ENCODE measurements at places on chromosomes 12 and 14.

DNA sequence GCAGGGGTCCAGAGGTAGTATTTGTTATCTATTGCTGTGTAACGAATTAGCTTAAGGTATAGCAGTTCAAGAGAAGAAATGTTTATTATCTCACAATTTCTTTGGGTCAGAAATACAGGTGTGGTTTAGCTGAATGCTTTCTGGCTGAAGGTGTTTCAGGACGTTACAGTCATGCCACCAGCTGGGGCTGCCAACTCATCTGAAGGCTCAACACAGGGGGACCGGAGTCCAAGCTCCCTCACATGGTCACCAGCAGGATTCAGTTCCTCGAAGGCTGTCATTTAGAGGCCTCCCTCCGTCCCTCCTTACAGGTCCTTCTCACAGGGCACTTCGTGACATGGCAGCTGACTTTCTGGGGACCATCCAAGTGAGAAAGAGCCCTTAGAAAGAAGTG, 37.5 kb upstream of the SINHCAF start:
- DNase-seq = no peak

- DNase-seq = no peak
These were observed 56.7 kb downstream of the PLEKHG3 start for GRCh38 chr14:64760916-64761315.

DNA sequence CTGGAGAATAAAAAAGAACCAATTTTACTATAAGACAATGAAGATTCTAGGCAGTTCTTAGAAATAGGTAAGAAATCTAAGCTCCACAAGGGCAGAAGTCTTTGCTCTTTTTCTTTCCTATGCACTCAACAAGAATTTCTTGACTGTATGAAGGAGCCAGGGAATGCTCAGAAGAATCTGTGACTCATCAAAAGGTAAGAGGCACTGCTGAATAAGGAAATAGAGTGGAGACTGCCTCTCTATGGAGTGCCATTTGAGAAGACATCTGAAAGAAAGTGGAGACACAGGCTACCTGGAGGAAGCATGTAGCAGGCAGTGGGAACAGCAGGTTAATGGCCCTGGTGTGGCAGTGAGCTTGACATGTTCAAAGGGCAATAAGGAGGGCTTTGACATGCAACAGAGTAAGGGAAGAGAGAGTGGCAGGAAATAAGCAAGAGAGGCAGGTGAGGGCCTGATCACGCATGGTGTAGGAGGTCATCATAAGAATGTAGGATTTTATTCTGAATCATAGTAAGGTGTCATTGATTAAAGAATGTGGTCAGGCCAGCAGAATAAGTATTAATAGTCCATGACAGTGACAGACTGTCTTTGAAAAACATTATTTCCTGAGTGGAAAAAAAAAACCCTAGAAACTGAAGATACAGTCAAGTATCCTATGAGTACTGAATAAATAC, 446.7 kb upstream of the GARIN6 start:
- no peak for DNase-seq

DNA sequence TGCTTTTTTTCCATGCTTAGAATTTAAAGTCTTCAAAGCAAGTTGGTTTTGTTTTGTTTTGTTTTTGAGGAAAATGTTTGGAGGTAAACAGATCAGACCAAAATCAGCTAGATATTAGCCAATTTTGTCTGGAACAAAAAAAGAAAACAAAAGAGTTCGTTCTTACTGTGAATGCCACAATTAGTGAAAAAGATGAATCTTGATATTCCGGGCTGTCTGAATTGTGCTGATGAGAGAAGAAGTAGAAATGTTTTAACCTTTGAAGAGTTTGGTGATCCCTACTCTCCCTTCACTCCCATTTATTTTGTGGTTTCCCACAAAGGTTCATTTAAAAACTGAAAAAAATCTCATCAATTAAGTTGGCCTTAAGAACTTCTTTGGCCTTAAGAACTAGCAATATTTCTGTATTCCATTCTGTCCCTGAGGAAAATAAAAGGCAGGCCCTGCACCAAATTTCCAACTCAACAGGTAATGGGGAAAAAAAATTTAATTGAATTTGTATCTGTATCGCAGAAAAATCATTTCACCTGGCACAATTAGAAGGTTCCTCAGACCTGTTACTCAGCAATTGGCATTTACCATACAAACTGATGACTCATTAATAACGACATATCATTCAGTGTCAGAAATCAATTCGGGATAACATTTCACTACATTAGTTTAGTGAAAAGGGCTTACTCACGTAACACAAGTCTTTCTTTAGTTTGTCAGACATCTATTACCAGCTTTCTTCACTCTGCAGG, 562 bp upstream of the GLIPR1L2 start:
- no peak for DNase-seq

- DNase-seq = no peak
These were observed 134.2 kb downstream of the DICER1 start for GRCh38 chr14:95023115-95023514.

DNA sequence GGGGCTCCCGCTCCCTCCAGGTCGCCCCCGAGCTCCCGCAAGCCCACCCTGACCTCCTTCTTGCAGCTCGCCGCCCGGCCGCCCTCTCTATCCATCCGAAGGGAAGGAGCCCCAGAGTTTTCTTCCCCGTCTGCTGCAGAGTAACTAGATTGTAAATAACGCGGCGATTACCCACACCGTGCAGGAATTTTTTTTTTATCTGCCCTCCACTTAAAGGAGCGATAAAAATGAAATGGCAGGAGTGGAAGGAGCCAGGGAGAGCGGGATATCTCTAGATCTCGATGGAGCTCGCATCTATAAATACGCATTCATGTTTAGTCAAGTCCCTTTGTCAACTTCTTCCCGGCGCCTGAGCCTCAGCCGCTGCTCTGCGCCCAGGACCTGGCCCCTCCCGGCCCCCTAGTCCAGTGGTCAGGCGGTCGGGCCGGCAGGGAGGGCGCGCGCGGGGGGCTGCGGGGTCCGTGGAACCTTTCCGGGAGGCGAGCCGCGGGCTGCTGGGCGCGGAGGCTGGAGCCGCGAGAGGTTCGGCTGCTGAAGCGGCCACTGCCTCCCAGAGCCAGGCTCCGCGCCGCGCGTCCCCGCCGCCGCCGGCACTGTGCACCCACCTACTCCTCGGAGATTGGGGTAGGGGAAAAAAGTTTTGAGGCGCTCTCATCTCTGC, 386.0 kb downstream of the BCAT1 start:
- no peak for DNase-seq

GRCh38 chr12:95802482-95803270, 12.1 kb upstream of the NTN4 start:
- DNase-seq = no peak

DNA sequence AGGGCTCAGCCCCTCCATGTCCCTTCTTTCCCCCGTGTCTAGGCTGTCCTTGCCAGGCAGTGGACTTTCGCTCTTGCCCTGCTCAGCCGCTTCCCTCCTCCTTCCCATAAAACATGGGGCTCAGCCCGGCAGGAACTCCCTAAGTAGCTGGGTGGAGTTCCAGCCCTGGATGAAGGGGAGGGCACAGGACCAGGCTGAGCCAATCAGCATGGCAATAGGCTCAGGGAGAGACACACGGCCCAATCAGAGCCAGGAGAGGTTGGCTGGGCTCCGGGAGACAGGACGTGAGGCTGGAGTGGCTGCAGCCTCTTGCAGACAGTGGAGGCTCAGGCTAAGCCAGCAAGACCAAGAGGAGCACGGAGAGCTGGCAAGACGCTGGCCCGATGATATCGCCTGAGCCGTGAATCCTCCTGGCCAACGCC, 54.3 kb downstream of the GALNT9 start:
- no peak for DNase-seq

DNA sequence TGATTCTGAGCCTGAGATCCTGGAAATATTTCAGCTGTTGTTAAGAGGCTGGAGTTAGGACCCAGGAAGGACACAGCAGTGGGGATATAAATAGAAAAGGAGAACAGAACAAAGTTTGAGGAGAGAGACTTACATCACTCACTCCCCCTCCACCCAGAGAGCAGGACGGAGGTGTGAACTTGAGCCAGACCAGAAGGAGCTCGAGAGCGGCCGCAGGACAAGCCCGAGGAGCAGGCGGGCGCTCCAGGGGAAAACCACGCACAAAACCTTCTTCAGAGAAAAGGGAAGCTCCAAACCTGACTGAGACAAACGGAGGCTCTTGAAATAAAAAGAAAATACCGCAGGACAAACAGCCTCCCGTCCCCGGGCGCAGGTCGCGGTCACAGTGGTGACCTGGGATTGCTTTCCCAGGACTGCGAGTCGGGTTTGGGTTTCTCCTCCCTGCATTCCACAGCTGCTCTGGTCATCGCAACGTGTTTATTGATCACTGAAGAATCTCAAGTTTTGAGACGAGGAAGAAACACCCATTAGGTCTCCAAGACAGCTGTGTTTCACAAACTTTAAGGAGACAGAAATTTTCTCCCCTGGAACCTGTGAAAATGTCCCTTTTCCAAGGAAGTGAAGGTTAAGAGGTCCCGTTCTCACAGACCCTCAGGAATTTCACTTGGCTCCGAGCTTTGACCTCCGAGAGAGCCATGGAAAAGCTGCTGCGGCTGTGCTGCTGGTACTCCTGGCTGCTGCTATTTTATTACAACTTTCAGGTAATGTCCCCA, at the start of gene ADGRD1:
Gene ADGRD1, plus strand, starts transcription at position 137 of the 773 bp plus-strand sequence. Its CDS starts 559 bp downstream, at position 696.
- DNase-seq = no peak

DNA sequence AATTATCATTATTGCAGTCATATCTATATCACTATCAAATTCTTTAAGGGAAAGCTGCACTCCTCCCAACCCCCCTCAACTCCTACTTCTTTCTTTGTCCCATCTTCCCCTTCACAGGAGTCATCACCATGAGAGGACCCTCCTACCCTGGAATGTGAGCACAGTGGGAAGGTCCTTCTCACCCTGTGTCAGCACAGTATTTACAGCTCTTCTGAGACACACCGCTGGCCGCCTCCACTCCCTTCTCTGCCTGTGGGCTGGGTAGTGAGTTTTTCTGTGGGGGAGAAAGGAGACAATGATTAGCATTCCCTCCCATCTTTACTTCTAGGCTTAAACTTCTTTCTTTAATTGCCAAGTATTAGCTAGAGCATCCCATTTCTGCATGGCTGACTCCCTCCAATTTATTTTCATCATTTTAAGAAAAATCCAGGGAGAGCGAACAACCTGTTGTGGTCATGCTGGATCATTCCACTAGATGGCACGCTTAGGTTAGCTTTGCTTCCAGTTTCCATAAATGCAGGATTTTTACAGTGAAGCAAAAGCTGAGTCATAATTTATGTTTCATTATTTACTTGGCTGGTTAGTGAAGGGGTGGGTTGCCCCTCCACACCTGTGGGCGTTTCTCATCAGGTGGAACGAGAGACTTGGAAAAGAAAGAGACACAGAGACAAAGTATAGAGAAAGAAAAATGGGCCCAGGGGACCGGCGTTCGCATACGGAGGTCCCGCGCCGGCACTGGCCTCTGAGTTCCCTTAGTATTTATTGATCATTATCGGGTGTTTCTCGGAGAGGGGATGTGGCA, 188.5 kb downstream of the ALX1 start:
- DNase-seq = no peak

DNA sequence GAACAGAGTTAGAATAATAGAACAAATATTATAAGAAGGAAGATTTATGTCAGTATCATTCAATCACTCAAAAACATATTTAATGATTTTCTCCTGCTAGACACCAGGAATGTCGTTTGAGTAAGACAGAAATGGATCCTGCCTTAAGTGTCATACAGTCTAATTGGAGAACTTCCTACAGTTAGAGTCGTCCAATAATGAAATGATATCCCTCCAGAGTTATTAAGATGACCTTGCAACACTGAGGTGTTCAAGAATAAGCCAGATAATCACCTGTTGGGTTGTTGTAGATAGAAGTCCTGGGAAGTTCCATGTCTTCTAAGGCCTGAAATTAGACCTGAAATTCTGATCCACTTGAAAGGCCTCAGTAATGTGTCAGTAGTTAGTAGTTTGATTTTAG, 132.3 kb downstream of the SLC38A4 start:
- no peak for DNase-seq

DNA sequence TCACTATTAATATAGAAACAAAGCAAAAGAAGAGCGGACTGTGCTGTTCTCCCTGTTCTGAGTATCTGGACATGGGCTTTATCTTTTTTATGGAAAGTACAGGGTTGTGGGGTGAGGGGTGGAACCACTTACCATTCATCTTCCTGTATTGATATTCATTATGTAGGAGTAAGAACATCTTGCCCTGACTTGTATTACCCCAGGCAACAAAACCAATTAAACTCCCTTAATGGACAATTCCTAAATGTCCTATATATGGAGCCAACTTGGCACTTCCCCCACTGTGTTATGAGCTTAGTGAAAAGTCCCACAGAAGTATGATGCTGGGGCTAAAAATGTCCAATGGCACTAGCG, 139.9 kb upstream of the KRR1 start:
- no peak for DNase-seq

DNA sequence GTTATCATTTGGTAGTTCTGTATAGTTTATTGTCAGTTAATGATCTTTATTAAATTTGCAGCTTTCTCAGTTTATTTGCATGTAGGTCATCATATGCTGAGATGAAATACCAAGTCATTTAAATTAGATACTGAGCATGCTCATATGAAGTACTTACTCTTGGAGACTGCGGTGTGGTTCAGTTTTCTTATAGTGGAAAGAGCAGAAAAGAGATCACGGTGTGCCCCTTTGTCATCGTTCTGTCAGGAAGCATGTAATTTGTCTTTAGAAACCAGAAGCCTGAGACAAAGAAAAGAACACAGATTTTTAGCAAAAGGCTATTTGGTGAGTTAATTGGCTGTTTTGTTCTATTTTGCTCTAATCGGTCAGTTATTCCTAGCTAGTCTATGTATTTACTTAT, 75.6 kb downstream of the PLEKHA5 start:
- no peak for DNase-seq

DNA sequence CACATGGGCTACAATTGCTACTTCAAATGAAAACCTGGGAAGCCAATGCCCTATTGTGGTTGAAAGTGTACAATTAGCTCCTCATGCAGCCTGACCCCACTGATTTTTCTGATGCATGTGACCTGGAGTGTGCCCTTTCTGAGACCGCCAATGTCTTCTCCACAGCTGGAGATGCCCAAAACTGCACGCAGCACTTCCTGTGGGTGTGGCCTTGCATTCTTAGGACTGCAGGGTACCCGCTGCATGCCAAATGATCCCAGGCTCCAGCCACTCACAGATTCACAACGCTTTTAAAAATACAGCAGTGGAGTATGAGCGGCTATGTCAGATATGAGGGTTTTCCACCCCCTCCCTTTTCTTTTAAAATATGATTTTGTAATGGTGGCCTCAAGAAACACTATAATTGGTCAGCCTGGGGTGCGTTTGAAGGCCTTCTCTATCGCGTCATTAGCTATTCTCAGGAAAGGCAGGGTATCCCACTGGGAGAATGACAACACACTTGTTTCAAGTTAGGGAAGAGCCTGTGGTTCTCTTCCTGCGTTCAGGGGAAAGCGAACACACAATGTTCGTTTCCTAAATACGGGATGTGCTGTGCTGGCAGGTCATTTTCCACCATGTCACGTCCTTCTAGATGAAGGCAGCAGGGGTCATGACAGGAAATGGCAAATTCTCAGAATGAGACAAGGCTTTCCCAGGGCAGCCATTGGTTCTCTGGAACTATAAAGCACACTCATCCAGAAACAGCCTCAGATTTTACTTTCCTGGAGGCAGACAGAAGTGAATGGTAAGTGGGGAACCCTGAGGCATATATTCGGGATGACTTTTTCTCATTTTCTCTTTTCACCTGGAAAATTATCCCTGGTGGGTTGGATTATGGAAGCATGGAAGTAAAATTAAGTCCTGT, at the start of gene APOLD1:
Gene APOLD1, plus strand, starts transcription at position 749 of the 904 bp plus-strand sequence. Its CDS starts 33 bp downstream, at position 782.
- DNase-seq = no peak

GRCh38 chr12:115451780-115452736, 768.1 kb upstream of the TBX3 start:
- DNase-seq = no peak

Measured in stimulated activated naive CD4-positive, alpha-beta T cell (primary cell).